ENCODE measurements at places on chromosomes 11 and 22.

DNA sequence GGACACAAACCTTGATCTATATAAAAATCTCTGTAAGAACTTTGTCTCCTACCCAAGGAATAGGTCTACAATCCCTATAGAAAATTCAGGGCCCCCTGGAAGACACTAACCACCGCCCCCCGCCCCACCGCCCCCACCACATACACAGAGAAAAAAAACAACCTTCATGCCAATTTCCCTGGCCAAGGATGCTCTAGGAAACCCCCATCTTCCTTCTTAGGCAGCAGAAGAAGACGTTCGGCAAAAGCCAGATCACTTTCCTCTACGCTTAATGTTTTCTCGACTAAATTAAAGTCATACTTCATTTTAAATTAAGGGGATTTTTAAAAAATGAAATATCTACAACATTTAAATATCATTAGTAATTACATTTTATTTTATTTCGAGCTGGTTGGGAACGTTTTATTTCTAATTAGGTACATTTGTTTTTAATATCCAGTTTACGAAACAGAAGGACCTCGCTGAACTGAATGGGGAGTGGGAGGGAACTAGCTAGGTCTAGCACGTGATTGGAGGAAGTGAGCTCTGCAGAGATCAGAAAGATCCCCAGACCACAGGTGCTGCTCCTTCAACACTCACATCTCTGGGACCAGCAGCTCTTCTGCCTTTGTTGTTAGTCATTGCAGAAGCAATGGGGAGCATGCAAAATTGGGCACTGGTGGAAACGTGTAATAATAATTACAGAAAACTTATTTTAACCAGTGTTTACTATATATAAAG, 472.3 kb downstream of the MN1 start:
- DNase-seq: no peak

GRCh38 chr11:123176785-123177184, 18.3 kb downstream of the CLMP start:
- DNase-seq: no peak

DNA sequence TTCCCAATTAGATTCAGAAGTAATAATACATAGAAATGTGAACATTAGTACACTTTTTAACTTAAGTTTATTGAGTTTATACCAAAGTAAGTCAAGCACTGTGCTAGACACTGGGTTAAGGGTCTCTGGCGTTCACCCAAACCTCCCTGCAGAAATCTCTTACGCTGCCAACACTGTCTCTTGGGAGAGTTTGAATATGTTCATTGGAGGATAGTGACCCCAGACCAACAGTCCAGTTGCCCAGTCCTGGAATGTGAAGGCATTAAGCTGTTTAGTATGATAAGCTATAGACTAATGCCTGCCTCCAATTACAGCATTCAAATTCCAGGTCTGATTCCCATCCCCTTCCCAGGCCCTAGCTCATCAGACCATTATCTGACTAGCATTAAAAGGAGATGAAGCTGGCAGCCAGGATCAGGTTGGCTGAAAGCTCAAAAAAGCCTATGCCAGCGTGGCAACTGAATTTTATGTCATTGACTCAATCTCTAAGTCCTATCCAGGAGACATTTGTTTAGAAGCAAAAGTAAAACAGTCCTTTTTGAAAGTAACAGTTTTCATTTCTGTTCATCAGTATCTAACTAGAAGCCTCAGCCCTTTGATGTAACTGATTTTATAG, 77.8 kb downstream of the SFI1 start:
- no peak for DNase-seq

DNA sequence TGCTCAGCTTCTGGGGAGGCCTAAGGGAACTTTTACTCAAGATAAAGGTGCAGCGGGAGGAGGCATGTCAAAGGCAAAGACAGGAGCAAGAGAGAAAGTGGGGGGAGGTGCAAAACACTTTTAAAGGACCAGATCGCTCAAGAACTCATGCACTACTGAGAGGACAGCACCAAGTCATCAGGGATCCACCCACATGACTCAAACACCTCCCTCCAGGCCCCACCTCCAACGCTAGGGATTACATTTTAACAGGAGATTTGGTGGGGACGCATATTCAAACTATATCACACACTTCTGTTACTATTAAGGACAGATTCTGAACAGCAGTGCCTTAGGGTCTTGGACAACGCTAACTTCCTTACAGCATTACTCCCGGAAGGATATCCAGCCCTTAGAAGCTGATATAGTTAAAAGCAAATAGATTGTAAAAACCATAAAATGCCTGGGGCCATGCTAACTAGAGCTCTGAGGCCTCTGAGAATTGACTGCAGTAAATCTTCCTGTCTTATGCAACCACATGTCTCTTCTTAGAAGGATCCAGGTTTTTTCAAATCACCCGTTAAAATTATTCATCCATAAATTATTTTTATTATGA, 16.7 kb upstream of the ZC3H12C start:
- no peak for DNase-seq

GRCh38 chr11:2518983-2519340, 74.2 kb downstream of the KCNQ1 start:
- no peak for DNase-seq

DNA sequence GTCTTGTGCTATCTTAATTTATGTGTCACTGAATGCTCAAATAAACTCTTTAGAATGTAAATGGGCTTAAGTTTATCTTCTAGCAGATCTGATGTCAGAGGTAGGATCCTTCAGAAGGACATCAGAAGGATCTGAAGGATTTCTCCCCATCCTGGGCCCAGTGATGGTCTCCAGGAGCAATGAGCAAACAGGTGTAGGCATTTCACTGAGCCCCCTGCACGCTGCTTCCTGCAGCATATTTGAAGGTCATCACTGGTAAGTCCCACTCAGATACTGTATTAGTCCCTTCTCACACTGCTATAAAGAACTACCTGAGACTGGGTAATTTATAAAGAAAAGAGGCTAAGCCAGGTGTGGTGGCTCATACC, 4.5 kb downstream of the GSTP1 start:
- DNase-seq: no peak

- DNase-seq: peak; percentile 7
Measured at GRCh38 chr11:77039491-77040400, 5.5 kb downstream of the B3GNT6 start.

DNA sequence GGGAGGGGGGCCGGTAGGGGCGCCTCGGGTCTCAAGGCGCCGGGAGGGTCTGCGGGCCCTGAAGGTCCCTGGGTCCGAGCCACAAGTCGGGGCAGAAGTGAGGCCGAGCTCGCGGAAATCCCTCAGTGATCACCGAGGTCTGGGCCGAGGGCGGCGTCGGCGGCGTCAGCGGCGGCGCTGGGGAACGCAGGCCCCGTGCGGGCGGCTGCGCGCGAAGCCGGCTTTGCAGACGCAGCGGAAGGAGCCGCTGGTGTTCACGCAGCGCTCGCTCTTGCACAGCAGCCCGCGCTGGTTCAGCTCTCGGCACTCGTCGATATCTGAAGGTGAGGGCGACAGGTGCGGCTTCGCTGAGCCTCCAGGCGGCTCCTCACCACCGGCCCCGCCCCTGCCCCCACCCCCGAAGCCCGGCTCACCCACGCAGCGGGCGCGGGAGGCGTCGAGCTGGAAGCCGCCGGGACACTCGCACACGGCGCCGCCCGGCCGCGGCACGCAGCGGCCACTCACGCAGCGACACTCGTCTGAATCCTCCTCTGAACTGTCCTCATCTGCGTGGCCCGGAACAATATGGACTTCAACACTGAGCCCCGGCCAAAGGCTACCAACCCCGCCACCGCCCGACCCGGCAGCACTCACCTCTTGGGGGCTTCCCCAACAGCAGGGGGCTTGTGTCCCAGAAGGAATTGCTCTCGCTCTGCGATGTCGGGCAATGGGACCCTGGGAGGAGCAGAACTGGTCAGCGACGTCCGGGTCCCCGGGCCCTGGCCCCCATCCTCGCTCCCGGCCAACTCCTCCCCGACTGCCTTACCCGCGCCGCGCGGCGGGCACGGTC, 14.2 kb downstream of the SCYL1 start:
- no peak for DNase-seq

GRCh38 chr11:95432714-95433503, 201.9 kb upstream of the SESN3 start:
- DNase-seq: no peak

- DNase-seq: no peak
Measured at GRCh38 chr11:47004595-47005033, 68.1 kb downstream of the CSTPP1 start.
